Foreskin fibroblast (primary cell): ENCODE measurements at places on chromosomes 12 and 14.

GRCh38 chr14:61269321-61270083, 11.6 kb downstream of the TMEM30B start:
- peak; percentile 86 for DNase-seq

- DNase-seq, result no peak
Measured at GRCh38 chr14:98819867-98820206, 452.2 kb downstream of the BCL11B start.

DNA sequence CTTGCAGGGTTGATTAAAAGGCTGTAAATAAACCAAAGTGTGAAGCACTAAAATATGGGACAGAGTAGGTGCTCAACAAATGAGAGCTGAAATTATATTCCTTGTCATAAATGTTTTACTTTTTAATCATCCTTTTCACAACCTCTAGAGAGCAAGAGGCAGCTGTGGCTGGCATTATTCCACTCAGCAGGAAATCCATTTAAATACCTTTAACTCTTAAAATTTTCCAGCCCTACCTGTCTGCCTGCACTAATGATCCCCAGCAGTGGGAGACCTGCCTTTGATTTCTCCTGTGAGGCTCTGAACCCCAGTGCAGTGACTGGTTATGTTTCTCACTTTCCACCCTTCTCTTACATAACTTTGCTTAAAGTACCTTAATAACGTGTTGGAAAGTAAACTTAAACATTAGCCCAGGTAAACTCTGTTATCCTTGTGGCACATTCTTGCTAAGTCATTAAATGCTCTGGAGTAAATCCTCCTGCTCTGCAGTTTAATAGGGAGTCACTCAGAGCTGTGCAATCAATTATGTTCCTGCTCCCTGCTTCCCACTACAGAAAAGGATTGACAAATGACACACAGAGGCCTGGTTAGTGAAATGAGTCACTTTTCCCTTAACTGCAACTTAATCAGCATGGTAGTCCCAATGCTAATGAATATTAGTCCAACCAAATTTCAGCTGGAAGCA, 755.7 kb upstream of the USP15 start:
- no peak for DNase-seq

DNA sequence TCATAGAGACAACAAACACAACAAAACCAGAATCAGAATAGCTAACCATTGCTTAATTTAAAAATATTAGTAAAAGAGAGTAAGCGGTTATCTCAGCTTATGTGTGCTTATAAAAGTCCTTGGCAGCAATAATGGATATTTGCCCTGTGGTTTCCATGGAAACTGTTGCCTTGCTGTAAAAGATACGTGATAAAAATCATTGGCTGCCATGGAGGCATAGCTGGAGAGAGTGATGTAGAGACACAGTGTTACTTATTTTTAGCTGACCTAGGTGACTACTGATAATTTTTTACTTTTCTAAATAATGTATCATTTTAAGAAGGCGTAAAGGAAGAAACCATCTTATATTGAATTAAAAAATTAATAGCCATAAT, 92.9 kb downstream of the ERC1 start:
- DNase-seq, result peak; percentile 48

- DNase-seq, result no peak
Measured at GRCh38 chr14:72822946-72823611, 70.8 kb downstream of the DPF3 start.

GRCh38 chr14:92568621-92569479, 55.3 kb downstream of the RIN3 start:
- DNase-seq, result no peak

DNA sequence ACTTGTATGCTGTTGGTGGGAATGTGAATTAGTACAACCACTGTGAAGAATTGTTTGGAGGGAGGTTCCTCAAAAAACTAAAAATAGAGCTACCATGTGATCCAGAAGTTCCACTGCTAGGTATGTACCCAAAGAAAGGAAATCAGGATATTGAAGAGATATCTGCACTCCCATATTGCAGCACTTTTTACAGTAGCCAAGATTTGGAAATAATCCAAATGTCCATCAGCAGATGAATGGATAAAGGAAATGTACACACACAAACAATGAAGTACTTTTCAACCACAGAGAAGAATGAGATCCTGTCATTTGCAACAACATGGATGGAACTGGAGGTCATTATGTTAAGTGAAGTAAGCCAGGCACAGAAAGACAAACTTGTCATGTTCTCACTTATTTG, 25.9 kb downstream of the TIGAR start:
- no peak for DNase-seq

- DNase-seq, result no peak
Measured at GRCh38 chr14:76964695-76965094, 63.8 kb downstream of the IRF2BPL start.

DNA sequence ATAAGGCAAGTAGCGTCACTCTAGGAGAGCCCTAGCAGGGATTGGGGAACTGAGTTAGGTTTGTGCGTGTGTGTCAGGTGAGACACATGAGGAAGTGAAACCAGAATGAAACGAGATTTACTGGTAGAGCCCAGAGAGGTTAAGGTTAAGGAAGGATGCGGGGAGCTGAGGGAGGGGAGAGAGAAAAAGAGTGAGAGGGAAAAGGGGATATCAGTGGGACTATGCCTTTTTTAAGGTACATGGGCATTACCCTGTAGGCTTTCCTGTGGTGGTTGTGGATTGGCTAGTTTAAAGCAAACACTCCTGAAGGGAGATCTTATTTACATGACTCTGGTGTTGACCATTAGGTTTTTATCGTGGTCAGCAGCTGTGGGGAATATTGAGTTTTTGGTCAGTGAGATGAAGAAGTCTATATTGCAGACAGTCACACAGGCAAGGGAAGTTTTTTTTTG, 13.9 kb downstream of the ZDHHC17 start:
- DNase-seq, result no peak

DNA sequence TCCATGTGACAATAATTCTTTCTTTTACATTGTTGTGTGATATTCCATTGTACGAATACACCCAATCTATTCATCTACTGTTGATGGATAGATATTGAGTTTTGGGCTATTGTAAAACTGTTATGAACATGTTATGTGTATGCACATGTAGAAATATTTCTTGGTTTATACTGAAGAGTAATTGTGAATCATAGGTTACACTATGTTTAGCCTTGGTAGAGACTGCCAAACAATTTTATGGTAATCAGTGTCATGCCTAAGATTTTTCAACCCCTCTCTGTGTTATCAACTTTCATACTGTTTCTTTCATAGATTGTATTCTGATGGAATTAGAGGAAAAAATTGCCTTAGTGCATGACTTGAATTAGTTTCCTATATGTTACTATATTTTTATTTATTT, 39.5 kb downstream of the FRMD6 start:
- peak; percentile 51 for DNase-seq

DNA sequence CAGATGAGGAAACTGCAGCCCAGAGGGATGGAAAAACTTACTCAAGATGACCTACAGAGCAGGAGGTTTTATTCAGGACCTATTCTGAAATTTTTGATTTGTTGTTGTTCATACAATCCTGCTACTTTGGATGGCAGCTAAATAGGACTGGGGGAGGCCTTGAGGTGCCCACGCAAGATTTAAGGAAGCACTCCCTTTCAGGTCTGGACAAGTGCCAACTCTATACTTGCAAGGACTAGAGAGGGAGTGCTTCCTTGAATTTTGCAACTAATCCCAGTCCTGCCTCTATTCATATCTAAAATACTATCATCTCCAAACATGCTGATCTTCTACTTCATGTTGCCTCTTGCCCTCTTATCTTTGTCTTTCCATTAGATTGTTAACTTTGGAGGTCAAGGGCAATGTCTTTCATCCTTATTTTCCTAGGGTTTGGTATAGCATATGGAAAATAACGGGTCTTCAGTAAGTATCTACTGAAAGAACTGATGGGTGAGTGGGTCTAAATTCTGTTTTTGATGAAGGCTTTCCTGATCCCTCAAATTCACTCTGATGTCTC, 28.6 kb upstream of the PPM1H start:
- DNase-seq, result no peak

DNA sequence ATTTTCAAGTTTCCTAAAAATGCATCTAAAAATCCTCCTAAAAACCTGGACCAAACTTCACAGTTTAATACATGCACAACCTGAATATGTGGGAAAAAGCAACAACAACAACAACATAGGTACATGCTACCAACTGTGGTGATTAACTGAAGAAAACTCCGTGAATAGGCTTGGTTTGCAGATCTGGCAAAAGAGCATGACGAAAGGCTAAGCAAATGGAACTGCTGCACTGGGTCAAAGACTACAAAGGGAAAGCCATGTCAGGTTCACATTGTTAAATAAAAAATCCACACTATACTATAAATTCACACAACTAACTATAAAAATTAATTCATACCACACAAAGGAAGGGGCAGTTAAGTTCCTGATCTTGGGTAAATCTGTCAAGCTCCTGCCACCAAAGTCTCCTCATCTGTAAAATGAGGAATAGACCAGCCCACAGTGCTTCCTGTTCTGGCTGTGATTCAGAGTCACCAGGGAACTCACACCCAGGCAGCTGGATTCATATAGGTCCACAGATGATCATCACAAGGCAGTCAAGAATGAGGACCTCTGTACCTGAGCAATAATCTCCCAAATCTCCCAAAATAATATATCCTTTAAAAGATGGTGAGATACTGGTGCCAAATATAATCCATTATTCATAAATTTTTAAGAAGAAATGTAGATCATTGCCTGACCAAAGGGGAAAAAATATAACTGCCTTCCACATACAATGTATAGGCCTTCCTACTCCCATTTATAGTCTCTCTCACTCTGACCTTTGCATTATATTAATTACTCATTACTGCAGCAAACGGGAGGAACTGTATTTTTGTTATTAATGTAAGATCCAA, 7.0 kb downstream of the CORO1C start:
- DNase-seq, result peak; percentile 53

DNA sequence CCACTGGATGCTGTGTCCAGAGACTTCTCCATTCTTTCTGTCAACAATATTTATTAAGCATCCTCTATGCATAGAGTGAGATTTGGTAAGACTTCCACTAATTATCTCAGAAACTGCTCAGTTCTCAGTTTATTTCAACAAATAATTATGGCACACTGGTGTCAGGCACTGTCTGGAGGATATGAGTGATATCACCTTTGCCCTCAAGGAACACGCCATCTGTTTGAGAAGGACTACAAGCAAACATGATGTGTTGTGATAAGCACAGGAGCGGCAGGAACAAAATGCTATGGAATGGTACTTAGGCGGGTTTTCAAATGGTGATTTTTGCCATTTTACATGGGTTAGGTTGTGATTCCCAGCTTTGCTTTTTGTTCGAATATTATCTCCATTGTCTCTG, 229.2 kb downstream of the DPF3 start:
- no peak for DNase-seq

DNA sequence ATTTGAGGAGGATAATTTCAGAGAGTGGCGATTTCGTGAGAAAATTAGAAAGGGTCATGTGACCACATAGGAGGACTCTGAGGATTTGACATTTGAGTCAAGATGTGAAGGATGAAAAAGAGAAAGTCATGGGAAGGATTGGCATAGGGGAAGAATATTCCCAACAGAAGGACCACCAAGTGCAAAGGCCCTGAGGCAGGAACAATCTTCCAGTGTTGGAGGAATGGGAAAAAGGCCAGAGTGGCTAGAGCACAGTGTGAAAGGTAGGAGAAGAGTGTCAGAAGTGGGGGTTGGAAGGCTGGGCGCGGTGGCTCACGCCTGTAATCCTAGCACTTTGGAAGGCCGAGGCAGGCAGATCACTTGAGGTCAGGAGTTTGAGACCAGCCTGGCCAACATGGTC, 3.9 kb upstream of the PPP1CC start:
- DNase-seq, result no peak

DNA sequence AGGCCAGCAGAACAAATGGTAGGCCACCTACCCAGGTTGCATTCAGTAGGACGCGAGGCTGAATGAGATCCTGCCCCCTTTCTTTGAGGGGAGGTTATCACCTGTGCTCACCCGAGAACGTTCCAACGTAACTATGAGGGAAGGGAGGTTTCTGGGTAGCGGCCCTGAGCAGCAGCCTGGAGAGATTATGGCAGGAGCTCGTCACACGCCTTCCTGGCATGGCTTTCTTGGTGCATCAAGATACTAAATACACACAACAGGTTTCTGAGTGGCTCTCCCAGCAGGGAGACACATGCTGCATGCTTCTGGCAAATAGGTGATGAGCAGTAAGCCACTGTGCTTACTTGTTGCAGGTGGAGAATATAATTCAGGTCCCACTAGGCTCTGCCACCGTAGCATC, 147.7 kb downstream of the CALM1 start:
- DNase-seq, result no peak

DNA sequence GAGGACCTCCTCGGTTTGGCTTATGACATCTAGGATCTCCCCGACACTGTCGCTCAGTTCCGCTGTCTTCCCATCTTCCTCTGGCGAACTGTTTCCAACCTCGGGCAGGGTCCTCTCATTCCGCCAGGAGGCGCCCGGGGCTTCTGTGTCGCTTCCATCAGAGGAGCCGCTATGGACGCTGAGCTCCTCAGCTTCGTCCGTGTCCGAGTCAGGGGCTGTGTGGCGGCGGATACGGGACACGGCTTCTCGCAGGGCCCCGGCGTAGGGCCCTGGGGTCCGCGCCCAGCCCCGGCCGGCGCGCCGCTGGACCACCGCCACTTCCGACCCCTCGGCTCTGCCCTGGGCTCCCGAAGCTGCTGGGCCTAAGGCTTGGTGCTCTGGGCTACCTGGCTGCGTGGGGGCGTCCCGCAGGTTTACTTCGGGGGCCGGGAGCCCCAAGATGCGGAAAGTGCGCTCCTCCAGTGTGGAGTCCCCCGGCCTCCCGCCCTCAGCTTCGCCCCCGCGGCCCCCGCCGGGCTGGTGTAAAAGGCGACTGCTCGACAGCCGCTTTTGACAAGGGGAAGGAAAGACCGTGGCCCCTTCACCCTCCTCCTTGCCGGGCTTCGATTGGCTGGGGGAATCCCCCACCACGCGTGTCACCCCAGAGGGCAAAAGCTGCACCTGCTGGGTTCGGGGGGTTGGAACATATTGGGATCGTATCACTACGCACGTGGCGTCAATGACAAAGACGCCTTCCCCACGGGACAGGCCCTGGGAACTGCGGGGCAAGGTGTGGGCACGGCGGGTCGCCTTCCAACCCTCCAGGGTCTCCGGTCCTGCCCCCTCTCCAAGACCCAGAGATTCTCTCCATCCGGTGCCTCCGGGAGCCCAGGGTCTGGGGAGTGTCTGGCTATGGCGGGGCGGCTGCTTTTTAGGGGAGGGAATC, 2.1 kb downstream of the DDN start:
- peak; percentile 62 for DNase-seq

DNA sequence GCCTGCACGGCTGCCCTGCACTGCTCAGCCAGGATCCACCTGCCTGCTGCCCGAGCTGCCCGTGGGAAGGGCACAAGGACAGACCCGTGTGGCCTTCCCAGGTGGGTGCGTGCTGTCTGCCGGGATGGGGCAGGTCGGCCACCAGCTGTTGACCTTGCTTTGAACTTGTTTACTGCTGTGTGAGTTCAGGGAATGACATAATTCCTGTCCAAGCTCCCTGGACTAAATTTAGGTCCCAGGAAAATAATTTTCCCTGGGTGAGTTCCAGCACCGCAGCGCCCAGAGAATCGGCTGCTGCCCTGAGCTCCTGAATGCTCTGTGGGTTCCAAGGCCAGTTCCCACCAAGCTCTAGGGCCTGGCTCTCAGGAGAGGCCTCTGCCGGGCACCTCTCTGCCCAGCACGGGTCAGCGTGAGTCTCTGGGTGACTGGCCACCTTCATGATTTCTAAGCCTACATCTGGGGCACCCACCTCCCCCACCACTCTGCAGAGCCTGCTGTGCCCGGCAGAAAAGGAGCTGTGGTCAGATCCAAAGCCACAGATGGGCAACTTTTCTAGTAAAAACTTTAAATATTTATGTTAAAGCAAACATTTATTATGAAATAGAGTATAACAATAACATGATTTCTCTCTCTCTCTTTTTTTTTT, 27.2 kb upstream of the MLXIP start:
- DNase-seq, result no peak

- peak; percentile 89 for DNase-seq
Measured at GRCh38 chr12:101939856-101940265, 62.5 kb downstream of the DRAM1 start.

GRCh38 chr12:121795034-121795968, 1.8 kb upstream of the RHOF start:
- DNase-seq, result peak; percentile 72
